Cardiac muscle cell (in vitro differentiated cells and primary cell): ENCODE measurements at places on chromosomes 11 and 22. TPM values are rescaled to one million over a fixed set of nuclear protein-coding genes. Genes with fewer than 3 reads are reported as not detected.

- no peak for DNase-seq
- no peaks in the 10 kb centered on the region for H3K36me3 ChIP-seq
- H3K27me3 ChIP-seq = no peaks in the 10 kb centered on the region
- H3K4me1 ChIP-seq = no peaks in the 10 kb centered on the region
- no peak overlapping the region for H3K4me3 ChIP-seq
These were observed 803.6 kb downstream of the METTL15 start for GRCh38 chr11:28911829-28912228.

GRCh38 chr11:99773646-99774045, 752.9 kb downstream of the CNTN5 start:
- no peak overlapping the region for H3K4me3 ChIP-seq
- no peaks in the 10 kb centered on the region for H3K4me1 ChIP-seq
- no peak overlapping the region for H3K27ac ChIP-seq

DNA sequence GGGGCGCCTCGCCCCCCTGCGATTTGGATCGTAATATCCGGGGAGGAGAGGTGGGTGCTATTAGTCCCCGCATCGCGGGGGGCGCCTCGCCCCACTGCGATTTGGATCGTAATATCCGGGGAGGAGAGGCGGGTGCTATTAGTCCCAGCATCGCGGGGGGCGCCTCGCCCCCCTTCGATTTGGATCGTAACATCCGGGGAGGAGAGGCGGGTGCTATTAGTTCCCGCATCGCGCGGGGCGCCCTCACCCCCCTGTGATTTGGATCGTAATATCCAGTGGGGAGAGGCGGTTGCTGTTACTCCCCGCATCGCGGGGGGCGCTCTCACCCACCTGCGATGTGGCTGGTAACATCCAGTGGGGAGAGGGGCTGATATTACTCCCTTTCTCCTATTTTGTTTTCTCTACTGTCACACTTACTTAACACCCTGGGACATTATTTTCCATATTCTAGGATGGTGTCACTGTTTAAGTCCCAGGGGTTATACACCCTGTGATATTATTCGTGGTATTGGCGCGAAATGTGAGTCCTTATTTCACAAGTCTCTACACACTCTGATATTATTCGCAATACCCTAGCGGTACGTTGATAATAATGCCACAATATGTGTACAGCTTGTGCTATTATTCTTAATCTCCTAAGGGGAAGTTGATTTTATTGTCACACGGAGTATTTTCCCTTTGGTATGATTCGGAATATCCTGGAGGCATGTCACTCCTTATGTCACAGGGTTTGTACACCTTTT, 57.8 kb upstream of the ALDH3B2 start:
- no peaks in the 10 kb centered on the region for H3K4me1 ChIP-seq
- no peaks in the 10 kb centered on the region for H3K27me3 ChIP-seq
- peak overlapping the region; percentile 26 for H3K4me3 ChIP-seq
- no peaks in the 10 kb centered on the region for H3K36me3 ChIP-seq

SLC22A12 gene
- total RNA-seq = not detected in 2 replicates

DNA sequence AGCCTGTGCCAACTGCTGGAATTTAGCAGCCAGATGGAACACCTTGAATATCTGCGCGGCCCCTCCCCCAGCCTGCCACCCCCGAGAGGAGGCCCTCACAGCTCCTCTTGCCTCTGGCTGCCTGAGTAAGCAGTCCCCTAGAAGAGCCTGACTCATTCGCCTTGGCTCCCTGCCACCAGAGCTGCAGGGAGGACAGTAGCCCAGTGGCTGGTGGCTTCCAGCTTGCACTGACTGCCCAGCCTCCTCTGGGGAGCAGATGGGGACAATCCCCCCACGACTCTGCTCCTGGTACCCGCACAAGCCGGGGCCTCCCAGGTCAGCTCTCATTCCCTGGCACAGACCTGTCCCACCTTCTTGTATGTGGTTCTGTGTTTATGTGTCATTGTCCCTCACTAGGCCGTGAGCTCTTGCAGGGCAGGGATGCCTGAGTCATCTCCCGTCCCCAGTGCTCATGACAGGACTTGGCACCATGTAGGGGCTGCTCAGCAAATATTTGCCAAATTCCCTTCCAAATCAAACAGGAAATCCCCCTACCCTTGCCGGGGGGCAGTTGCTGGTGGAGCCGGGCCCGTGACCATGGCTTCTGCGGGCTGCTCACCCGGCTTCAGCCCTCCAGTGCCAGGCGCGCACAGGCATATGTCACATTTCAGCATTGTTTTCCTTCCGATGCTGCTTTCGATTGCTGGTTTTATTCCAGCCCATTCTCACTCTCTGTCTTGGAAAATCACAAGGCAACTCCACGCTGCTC, 43.6 kb downstream of the CACNG2 start:
- H3K36me3 ChIP-seq = no peaks in the 10 kb centered on the region
- H3K27ac ChIP-seq = no peak overlapping the region
- no peak overlapping the region for H3K4me3 ChIP-seq
- no peaks in the 10 kb centered on the region for H3K27me3 ChIP-seq
- peak; percentile 43 for DNase-seq

GRCh38 chr11:131841925-131842635, 471.7 kb downstream of the NTM start:
- no peak overlapping the region for H3K27ac ChIP-seq
- H3K27me3 ChIP-seq = peaks cover 5% of the 10 kb centered on the region
- H3K36me3 ChIP-seq = no peaks in the 10 kb centered on the region
- DNase-seq = no peak
- no peaks in the 10 kb centered on the region for H3K4me1 ChIP-seq
- H3K4me3 ChIP-seq = no peak overlapping the region

FAM111A gene
- total RNA-seq = 1.7 and 6.5 TPM in 2 replicates

PTPN5 gene
- 1.3 and 1.6 TPM in 2 replicates for total RNA-seq

DNA sequence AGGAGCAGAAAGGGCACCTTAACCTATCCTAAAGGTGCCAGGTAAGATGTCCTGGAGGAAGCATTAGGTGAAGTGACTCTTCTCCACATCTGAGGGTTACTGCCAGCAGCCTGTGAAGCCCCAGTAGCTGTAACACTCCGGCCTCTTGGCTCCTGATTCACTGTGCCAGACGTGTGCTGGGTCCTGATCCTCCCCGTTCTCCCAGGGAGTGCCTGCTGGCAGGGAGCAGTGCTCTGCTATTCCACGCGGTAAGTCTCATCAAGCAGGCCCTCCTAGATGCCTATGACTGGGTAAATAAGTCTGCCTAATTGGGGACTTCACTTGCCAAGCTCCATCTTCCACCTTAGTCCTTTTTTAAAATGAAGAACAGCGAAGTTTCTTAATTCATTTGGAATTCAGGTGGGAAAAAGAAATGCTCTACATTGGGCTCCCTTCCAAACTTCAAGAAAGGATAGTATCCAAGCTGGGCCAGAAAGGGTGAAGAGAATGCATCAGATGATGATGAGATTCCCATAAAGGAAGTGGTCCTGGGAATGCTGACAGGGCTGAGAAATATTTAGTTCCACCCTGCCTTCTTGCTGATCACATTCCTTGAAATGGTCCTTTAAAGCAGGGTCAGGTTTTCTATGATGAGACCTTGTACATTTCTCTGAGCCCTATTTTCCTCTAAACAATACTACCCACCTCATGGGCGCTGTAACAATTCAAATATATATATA, 188.0 kb downstream of the MAML2 start:
- no peaks in the 10 kb centered on the region for H3K36me3 ChIP-seq
- peaks cover 10% of the 10 kb centered on the region for H3K4me1 ChIP-seq
- no peaks in the 10 kb centered on the region for H3K27me3 ChIP-seq
- H3K4me3 ChIP-seq = no peak overlapping the region

DNA sequence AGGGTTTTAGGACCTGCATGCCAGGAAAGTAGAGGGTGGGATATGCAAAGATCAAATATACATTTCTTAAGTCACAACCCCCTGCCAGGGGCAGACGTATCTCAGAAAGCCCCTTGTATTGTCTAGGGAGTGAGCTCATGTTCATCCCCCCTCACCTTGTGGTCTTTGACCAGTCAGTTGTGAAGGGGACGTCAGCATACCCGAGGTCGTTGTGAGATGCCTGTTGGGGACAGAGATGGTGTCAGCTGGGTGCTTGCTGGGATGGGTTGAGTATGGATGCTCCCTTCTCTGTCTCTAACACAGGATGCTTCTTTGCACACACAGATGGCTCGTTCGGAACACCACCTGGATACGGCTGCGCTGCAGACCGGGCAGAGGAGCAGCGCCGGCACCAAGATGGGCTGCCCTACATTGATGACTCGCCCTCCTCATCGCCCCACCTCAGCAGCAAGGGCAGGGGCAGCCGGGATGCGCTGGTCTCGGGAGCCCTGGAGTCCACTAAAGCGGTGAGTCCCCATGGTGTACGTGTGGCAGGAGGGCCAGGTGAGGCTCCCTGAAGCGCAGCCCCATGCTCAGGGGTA, 73.3 kb downstream of the BCR start:
- no peak overlapping the region for H3K4me3 ChIP-seq
- no peak overlapping the region for H3K27ac ChIP-seq
- DNase-seq = no peak

- no peak overlapping the region for H3K27ac ChIP-seq
- H3K4me3 ChIP-seq = no peak overlapping the region
- no peaks in the 10 kb centered on the region for H3K4me1 ChIP-seq
- no peaks in the 10 kb centered on the region for H3K27me3 ChIP-seq
- no peak for DNase-seq
These were observed 63.6 kb upstream of the LRRC4C start for GRCh38 chr11:41522899-41523672.
